Transverse colon (tissue), 4 donors: ENCODE measurements at places on chromosomes 7 and 10. TPM values are rescaled to one million over a fixed set of nuclear protein-coding genes. Genes with fewer than 3 reads are reported as not detected.
A peak's percentile ranks its signal among the peaks of the same experiment; 100 is the strongest.

ZYX gene
- 169 TPM for total RNA-seq

- no peaks in the 10 kb centered on the region for H3K36me3 ChIP-seq
- H3K4me1 ChIP-seq, result peaks cover 35% of the 10 kb centered on the region
- H3K4me3 ChIP-seq, result no peak overlapping the region
These were observed 36.9 kb downstream of the WASL start for GRCh38 chr7:123711832-123712293.

DNA sequence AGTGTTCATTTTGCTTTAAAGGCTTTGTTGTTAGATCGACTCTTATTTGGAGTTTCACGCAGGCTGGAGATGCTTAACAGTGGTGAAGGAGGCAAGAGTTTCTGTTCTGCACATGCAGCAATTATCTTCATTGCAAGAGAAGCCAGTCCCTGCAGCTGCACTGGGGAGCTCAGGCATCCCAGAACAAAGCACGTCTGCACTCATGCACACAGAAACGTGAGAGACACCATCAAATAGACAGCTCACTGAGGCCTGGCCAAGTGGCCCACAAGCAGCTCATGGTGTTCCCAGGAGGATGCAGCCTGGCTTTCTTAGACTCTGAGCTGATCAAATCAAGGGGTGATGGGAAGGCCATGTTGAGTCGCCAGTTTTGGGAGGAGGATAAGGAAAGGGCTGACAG lies 246.1 kb downstream of the CREB5 start:
- no peaks in the 10 kb centered on the region for H3K36me3 ChIP-seq
- H3K4me3 ChIP-seq, result no peak overlapping the region
- DNase-seq, result no peak
- peaks cover 6% of the 10 kb centered on the region for H3K27me3 ChIP-seq
- H3K27ac ChIP-seq, result no peak overlapping the region

DNA sequence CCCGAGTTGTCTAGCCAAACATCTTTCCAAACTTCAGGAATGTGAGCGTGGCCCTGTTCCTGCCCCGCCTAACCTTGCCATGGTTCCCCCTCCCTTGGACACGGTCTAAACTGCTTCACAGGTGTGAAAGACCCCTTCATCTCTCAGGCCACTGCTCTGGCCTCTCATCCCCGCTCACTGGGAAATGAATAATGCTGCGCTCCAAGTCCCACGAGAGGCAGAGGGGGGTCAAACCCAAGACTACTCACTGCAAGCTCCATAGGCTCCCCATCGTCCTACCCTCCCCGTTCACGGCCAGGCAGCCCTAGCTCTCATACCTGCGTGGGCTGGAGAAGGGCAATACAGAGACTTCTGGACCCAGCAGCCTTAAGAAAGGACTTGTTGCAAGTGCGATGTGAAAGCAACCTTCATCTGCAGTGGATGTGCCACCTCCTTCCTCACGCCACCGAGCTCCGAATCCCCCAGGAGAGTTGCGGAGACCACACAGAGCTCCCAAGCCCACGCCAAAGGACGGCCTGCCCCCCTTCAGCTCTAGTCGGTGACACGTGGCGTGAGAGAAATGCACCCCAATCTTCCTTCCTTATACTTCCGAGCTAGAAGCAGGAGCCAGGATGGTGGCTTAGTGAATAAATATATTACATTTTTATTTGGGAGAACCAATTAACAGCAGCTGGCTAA lies 9.7 kb downstream of the ZNF467 start:
- H3K4me1 ChIP-seq, result no peaks in the 10 kb centered on the region
- H3K27me3 ChIP-seq, result peaks cover 42% of the 10 kb centered on the region
- no peak for DNase-seq
- H3K4me3 ChIP-seq, result no peak overlapping the region
- H3K27ac ChIP-seq, result no peak overlapping the region

- peak; percentile 64 for DNase-seq
- H3K27ac ChIP-seq, result peak within 1 kb of the TSS; percentile 78
- peak within 1 kb of the TSS; percentile 96 for H3K4me3 ChIP-seq
- no peaks in the 10 kb centered on the region for H3K36me3 ChIP-seq
These were observed at the start of gene ZNF316 for GRCh38 chr7:6636741-6637543. ZNF316 (plus strand) TSS chr7:6637318; CDS start chr7:6642410, 5,092 bp downstream.

DNA sequence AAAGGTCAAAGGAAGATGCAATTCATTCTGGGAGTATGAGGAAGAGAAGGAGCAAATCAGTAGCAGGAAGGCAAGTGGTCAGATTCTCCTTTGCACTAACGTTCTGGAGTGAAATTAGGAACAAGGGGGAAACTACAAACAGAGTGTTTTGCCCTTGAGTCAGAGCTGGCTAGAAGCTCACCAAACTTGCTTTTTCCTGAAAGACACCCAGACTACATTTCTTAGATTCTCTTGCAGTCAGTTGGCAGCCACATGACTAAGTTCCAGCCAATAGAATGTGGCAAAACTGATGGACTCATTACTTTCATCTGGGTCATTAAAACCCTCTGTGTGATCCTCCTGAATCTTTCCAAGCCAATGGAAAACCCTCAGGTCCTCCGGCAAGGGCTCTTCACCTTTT lies 18.6 kb upstream of the DLX5 start:
- no peak overlapping the region for H3K27ac ChIP-seq
- no peak for DNase-seq
- H3K27me3 ChIP-seq, result peaks cover 29% of the 10 kb centered on the region
- H3K4me1 ChIP-seq, result no peaks in the 10 kb centered on the region

DNA sequence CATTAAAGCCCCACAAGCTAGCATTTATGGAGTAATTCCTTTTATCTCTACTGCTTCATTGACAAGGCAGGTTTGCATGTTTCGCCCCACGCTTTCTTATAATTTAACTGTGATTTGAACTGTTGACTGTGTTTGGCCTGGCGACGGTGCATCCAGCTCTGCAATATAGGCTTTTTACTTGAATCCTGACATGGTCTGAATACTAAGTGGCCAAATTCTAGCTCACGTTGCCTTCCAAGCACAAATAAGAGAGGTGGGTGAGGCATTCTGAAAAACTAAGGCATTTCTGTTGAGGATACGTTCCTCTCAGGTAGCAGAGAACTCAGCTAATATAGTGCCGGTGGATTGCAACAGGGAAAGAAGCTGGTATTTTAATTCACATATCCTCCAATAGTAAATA lies 61.8 kb downstream of the NRP1 start:
- H3K27ac ChIP-seq, result peak overlapping the region; percentile 64
- no peak for DNase-seq
- H3K36me3 ChIP-seq, result no peaks in the 10 kb centered on the region
- peaks cover 25% of the 10 kb centered on the region for H3K4me1 ChIP-seq
- H3K27me3 ChIP-seq, result no peaks in the 10 kb centered on the region

DNA sequence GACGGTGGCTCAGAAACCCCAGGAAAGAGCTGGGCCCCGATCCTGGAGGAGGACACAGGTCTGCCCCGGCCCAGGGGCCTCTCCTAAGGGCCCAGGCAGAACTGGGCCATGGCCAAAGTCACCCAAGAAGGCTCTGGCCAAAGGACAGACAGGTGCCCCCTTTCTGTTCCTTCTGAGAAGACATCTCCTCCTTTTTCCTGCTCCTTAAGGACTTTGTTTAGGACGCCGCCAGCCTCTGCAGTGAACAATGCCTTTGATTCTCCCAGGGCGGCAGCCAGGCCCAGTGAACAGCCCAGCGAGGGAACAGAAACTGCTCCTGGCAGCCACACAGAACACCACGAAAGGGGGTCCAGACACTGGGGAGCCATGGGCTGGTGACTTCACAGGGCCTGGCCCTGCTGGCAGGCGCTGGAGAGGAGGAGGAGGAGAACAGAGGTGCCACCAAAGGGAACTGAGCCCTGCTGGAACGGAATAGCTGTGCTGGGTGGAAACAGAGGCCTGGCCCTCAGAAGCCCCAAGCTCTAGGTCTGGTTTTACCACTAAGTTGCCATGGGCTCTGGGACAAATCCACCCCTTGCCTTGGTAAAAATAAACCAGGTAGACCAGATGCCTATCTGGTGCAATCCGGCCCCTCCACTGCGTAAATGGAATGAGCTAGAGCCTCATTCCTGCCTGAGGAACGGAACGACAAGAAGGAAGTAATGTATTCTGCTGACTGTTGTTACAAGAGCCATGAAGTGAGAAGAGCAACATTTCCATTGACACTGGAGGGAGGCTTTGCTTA lies 163.3 kb upstream of the RHEB start:
- no peaks in the 10 kb centered on the region for H3K36me3 ChIP-seq
- H3K4me1 ChIP-seq, result peaks cover 6% of the 10 kb centered on the region
- no peak overlapping the region for H3K27ac ChIP-seq
- no peaks in the 10 kb centered on the region for H3K27me3 ChIP-seq
- DNase-seq, result no peak

DNA sequence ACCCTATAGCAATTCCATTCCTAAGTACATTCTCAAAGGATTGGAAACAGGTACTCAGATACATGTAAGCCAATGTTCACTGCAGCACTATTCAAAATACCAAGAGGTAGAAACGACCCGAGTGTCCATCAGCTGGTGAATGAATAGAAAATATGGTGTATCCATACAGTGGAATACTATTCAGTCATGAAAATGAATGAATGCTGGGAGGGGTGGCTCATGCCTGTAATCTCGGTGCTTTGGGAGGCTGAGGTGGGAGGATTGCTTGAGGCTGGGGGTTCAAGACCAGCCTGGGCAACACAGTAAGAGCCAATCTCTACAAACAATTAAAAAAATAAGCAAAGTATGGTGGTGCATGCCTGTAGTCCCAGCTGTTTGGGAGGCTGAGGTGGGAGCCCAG lies 62.8 kb downstream of the CLEC2L start:
- no peaks in the 10 kb centered on the region for H3K27me3 ChIP-seq
- no peaks in the 10 kb centered on the region for H3K4me1 ChIP-seq
- no peak for DNase-seq
- H3K27ac ChIP-seq, result no peak overlapping the region
- H3K36me3 ChIP-seq, result no peaks in the 10 kb centered on the region

- no peak overlapping the region for H3K4me3 ChIP-seq
- DNase-seq, result no peak
- no peak overlapping the region for H3K27ac ChIP-seq
- no peaks in the 10 kb centered on the region for H3K4me1 ChIP-seq
- H3K27me3 ChIP-seq, result no peaks in the 10 kb centered on the region
These were observed 83.8 kb downstream of the ABCA13 start for GRCh38 chr7:48255046-48255445.

BMI1 gene
- 37.0 TPM for total RNA-seq

KCNIP2 gene
- total RNA-seq, result 3.0 TPM

TMEM213 gene
- not detected for total RNA-seq

DNA sequence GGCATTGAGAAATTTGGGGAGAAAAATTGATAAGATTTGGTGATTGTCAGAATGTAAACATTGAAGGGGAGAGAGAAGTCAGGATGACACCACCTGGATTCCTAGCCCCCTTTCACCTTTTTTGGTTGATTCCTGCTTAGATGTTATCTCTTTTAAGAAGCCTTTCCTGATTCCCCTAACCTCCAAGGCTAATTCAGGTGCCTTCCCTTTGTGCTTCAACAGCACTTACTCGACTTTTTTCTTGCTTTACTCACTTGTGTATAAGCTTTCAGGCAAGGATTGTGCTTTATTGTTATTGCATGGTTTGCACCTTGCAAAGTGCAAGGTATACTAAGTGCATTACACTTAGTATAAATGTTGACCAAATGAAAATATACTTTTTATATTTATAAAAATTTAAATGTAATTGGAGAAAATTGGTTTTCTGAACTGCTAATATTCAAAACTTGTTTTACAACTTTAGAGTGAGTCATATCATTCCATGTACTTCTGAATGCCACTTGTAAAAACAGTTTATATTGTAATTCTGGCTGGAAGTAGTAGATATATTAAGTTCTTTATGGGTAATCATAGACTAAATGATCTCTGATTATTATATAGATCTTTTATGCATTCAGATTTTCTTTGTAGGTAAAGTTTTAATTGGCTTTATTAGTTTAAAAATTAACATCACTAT lies 13.2 kb downstream of the SHOC2 start:
- H3K4me1 ChIP-seq, result peaks cover 19% of the 10 kb centered on the region
- H3K4me3 ChIP-seq, result no peak overlapping the region
- no peaks in the 10 kb centered on the region for H3K27me3 ChIP-seq
- H3K36me3 ChIP-seq, result no peaks in the 10 kb centered on the region
- H3K27ac ChIP-seq, result no peak overlapping the region

- DNase-seq, result no peak
- H3K27ac ChIP-seq, result no peak overlapping the region
- H3K4me3 ChIP-seq, result no peak overlapping the region
- H3K4me1 ChIP-seq, result no peaks in the 10 kb centered on the region
- H3K27me3 ChIP-seq, result no peaks in the 10 kb centered on the region
- no peaks in the 10 kb centered on the region for H3K36me3 ChIP-seq
These were observed 76.2 kb downstream of the TPK1 start for GRCh38 chr7:144759653-144760052.

- peaks cover 41% of the 10 kb centered on the region for H3K4me1 ChIP-seq
- DNase-seq, result peak; percentile 81
- H3K36me3 ChIP-seq, result no peaks in the 10 kb centered on the region
- H3K27me3 ChIP-seq, result no peaks in the 10 kb centered on the region
- no peak overlapping the region for H3K4me3 ChIP-seq
These were observed 56.0 kb downstream of the TACR2 start for GRCh38 chr10:69360485-69361302.

DNA sequence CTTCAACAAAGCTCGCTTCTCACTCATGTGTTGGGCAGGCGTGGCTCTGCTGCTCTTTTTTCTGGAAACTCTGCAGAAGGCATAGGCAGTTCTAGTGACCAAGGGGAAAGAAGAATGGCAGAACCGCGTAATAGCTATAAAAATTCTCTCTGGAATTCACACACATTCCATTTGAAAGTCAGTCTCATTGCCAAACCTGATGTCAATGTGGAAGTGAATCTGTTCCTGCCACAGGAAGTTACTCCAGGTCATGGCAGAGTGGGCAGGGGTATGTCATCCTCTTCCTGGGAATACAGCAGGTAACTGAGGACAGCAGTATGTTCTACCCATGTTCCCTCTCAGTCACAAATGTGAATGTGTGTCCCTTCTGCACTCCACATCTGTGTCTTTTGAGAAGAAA lies 8.2 kb upstream of the PAXIP1 start:
- no peak overlapping the region for H3K4me3 ChIP-seq
- no peaks in the 10 kb centered on the region for H3K27me3 ChIP-seq
- DNase-seq, result no peak

AKR1E2 gene
- 3.8 TPM for total RNA-seq

DNA sequence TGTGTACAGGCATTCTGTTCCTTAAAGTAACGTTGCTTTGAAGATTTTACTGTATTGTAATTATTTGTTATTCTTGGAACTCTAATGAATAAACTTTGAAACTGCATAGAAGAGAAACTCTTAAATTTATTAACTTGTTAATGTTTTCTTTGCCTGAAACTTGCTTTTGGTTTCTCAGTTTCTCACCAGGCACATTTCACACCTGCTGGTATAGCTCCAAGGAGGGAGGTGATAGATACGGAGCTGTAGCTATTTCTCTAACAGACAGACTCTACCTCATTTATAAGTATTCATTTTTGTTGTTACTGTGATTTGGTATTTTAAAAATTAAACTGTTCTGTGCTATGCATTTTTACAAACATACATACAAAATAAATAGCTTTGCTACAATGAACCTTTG lies 32.7 kb downstream of the R3HCC1L start:
- no peak overlapping the region for H3K27ac ChIP-seq
- no peak overlapping the region for H3K4me3 ChIP-seq
- no peak for DNase-seq
- H3K27me3 ChIP-seq, result no peaks in the 10 kb centered on the region
- H3K4me1 ChIP-seq, result no peaks in the 10 kb centered on the region

- no peaks in the 10 kb centered on the region for H3K27me3 ChIP-seq
- H3K4me3 ChIP-seq, result no peak overlapping the region
- no peak overlapping the region for H3K27ac ChIP-seq
- DNase-seq, result no peak
- no peaks in the 10 kb centered on the region for H3K36me3 ChIP-seq
- peaks cover 14% of the 10 kb centered on the region for H3K4me1 ChIP-seq
These were observed 7.2 kb downstream of the NFE2L3 start for GRCh38 chr7:26159243-26159642.
